A549 treated with ZK216348 at 1 μM for 4 hours (cell line): ENCODE measurements at places on chromosomes 7 and 10. TPM values are rescaled to one million over a fixed set of nuclear protein-coding genes. Genes with fewer than 3 reads are reported as not detected.

The DYNC1I1 gene
- total RNA-seq = not detected in 5 replicates

The SMKR1 gene
- 8.7 to 10.6 TPM (median 10.0 TPM) in 5 replicates for total RNA-seq

The CRHR2 gene
- not detected in 5 replicates for total RNA-seq

The HOXA9 gene
- 0.29 to 0.79 TPM (median 0.38 TPM) in 5 replicates for total RNA-seq

The TUBAL3 gene
- total RNA-seq = 0.22 to 0.45 TPM (median 0.33 TPM) in 5 replicates

The HOXA4 gene
- total RNA-seq = 1.5 to 2.6 TPM (median 2.2 TPM) in 5 replicates

The SLC39A12 gene
- total RNA-seq = not detected in 5 replicates

The CCDC3 gene
- total RNA-seq = 0.72 to 1.3 TPM (median 1.1 TPM) in 5 replicates

The NME8 gene
- not detected in 5 replicates for total RNA-seq

The WEE2 gene
- total RNA-seq = not detected in 5 replicates

The COL17A1 gene
- 1.6 to 2.2 TPM (median 1.9 TPM) in 5 replicates for total RNA-seq

The C7orf33 gene
- total RNA-seq = not detected in 5 replicates

The WNT16 gene
- total RNA-seq = 0.07 to 0.19 TPM (median 0.13 TPM) in 4 of 5 replicates, not detected in the other

The GARIN1A gene
- 0.52 to 1.2 TPM (median 0.75 TPM) in 5 replicates for total RNA-seq

The AZGP1 gene
- total RNA-seq = 0.31 TPM in 1 of 5 replicates, not detected in the others
